ENCODE measurements at places on chromosomes 11 and 22.

DNA sequence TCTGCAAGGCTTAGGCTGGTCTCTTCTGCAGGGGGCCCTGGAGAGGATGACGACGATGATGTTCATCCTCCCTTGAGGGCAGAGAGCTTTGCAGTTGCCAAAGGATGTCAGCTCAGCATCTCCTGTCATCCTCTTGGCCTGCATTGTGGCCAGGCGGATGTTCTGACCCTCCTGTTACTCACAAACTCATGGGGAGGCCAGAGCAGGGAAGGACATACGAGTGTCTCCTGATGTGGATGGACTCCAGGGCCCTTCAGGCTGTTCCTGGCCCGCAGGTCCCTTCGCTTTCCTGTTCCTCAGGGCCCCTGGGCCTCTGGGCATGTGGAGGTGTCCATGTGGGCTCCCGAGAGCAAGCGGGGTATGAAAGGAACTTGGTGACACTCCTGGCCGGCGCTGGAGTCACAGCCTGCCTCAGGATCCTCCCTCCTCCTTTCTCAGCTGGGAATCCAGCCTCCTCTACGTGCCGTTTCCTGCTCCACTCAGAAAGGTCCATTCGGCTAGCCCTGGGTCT lies 8.5 kb downstream of the ADORA2A start:
- no peak for DNase-seq

DNA sequence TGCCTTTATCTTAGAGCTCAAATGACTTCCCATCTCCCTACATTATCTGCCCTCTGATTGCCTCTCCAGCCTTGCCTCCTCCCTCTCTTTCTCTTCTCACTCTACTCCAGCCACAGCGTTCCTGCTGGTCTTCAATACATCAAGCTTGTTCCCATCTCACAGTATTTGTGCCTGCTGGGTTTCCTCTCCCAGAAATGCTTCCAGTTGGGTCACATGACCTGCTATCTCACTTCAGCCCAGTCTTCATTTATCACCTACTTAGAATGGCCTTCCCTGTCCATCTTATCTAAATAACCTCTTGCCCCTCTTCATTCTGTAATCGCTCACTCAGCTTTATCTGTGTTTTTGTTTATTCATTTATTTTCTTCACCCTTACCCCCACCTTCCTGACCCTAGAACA lies 61.8 kb upstream of the FAR1 start:
- no peak for DNase-seq

GRCh38 chr11:45615182-45615792 lies 50.1 kb downstream of the CHST1 start:
- DNase-seq = no peak

DNA sequence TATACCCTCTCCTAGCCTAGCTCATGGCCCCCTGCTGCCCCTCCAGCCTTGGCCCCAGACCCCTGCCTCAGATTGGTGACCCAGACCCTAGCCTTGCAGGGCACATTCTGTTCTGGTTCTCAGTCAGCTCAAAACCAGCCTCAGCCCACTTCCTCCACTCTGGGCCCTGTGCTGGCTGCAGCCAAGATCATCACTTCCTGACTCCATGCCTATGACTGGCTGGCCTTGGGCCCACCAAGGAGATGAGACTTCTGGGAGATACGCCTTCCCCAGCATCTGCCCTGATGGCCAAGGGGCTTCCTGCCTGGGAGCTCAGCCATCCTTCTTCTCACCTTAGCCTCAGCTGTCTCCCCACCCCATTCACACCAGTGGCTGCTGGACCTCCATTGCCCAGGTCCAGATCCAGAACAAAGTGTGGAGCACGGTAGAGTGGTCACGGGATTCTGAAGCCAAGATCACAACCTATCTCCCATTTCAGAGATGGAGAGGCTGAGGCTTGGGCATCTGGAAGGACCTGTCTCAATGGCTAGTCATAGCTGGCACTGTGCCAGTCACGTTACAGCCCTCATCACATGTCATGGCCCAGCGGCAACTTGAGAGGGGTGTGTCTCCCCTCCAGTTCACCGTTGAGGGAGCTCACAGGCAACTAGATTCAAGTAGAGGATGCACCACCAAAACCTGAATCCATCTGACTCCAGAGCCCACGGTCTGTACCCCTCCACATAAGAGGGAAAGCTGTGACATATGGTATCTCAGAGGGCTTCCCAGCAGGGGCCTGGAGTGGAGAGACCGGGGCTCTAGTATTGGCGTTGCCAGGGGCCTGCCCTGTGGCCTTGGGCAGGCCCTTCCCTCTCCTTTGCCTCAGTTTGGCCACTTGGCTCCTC lies 43.0 kb upstream of the KLHL35 start:
- no peak for DNase-seq

DNA sequence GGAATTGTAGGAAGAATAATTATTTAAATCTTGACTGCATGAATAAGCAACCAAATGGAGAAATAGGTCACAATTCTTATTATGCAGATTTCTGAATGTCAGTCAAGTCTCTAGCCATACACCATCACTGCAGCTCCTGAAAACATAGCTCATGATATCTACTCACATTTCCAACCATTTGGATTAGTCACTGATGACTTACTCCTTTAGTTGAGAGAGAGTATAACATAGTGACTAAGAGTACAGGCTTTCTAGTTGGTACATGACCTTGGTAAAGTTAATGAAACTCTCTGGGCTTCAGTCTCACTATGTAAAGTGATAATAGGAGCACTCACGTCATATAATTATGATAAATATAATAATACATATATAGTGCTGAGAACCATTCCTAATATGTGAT lies 265.2 kb downstream of the KCNA4 start:
- DNase-seq = no peak

GRCh38 chr11:65562020-65562419 lies 3.9 kb upstream of the LTBP3 start:
- DNase-seq = no peak

- DNase-seq = peak; percentile 18
Observed at GRCh38 chr11:19253153-19253745, 12.5 kb upstream of the E2F8 start.

GRCh38 chr11:128200467-128200866 lies 386.9 kb downstream of the ETS1 start:
- DNase-seq = no peak

All from SK-N-DZ (cell line).